ENCODE measurements at places on chromosomes 11 and 22.
A peak's percentile ranks its signal among the peaks of the same experiment; 100 is the strongest.

- DNase-seq, result no peak
These were observed 35.2 kb upstream of the EXPH5 start for GRCh38 chr11:108628812-108629211.

DNA sequence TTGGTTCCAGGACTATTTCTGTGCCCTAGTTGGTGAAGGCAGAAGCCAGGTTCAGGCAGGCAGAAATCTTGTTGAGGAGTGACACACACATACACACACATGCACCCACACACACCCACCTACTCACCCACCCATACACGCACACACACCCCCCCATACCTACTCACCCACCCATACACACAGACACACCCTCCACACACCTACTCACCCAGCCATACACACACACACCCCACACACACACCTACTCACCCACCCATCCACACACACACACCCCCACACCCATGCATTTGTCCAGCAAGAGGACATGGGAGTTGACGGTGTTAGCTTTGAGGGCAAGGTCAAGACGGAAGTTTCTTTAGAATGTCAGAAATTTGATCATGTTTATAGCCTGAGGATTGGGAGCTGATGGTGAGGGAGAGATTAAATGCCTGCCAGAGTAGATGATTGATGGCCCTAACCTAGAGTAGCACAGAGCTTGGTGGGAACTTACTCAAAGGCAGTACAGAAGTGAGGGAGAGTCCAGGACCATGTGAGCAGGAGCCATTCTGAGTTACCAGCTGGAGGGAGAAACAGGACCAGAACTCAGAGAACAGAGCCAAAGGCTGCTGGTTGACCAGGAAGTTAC, 68.9 kb downstream of the CYB5R2 start:
- DNase-seq, result no peak

DNA sequence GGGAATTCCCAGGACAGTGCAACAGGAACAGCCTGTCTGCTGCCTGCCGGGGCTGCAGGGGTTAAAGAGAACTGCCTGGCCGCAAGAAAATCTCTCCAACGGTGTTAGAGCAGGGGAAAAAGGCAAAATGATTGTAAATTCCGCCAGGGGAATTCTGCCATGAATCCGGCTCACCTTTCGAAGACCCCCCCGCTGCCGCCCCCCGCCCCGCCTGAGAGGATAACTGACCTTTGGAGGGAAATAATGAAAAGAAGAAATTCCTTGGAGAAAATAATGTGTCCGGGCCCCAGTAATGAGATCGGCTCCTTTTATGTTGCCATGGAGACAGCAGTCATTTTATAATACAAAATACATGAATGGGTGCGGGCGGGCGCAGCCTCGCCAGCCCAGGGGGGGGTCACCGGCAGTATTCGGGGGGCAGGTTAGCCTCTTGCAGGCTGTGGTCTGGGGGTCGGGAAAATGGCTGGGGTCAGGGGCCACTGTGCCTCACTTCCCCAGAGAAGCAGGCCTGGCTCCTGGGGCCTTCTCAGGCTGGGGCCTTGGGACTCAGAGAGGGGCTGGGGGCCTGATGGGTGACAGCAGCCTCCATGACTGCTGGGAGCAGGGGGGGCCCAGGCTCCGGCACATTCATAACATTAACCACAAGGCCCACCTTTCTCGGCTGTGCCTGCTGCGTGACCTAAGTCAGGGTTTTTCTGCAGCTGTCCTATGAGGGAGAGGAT, 228.1 kb downstream of the MN1 start:
- DNase-seq, result no peak

GRCh38 chr22:27603800-27604144, 197.8 kb downstream of the MN1 start:
- peak; percentile 63 for DNase-seq

DNA sequence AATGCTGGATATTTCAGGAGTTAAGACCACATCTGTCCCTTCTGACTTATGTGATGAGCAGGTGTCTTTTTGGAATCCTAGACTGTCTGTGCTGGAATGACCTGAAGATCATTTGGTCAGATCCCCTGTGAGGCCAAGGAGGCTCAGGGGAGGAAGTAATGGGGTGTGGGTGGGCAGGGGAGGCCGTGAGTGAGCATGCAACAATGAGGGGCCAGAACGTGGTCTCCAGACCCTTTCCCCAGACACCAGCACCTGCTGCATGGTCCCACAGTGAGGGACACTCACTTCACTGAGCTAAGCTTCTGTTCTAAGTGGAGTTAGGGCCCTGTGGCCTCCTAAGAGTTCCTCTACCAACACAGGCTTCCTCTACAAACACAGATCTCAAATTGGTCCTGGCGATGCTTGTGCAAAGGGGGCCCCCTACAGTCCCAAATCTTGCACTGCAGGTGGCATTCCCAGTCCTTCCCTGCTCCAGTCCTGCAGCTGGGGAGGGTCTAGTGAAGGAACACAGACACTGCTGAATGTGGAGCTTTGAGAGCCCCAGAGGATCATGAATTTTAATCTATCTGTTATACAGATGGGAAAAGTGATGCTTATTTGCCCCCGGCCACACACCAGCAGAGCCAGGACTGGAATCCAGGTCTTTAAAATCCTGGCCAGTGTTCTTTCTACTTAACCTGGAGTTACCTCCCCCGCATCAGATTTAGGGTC, 7.4 kb downstream of the USP2 start:
- DNase-seq, result peak; percentile 34

DNA sequence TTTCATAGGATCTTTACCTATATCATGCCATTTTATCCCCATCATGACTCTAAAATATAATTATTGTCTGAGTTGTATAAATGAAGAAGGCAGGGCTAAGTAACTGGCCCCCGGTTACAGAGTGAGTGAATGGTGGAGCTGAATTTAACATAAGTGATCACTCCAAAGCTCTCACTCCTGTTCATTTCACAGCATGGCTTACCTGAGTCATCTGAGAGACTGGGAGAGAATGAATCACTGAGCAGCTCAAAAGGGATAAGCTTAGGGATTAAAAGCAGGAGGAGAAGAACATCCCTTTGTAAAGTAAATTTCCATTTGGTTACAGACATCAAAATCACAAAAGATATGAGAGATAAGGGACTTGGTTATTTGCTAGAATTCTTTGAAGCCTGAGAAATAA, 294.0 kb upstream of the CTSC start:
- DNase-seq, result peak; percentile 20

- DNase-seq, result no peak
These were observed 182.5 kb upstream of the TENM4 start for GRCh38 chr11:79623375-79623774.

DNA sequence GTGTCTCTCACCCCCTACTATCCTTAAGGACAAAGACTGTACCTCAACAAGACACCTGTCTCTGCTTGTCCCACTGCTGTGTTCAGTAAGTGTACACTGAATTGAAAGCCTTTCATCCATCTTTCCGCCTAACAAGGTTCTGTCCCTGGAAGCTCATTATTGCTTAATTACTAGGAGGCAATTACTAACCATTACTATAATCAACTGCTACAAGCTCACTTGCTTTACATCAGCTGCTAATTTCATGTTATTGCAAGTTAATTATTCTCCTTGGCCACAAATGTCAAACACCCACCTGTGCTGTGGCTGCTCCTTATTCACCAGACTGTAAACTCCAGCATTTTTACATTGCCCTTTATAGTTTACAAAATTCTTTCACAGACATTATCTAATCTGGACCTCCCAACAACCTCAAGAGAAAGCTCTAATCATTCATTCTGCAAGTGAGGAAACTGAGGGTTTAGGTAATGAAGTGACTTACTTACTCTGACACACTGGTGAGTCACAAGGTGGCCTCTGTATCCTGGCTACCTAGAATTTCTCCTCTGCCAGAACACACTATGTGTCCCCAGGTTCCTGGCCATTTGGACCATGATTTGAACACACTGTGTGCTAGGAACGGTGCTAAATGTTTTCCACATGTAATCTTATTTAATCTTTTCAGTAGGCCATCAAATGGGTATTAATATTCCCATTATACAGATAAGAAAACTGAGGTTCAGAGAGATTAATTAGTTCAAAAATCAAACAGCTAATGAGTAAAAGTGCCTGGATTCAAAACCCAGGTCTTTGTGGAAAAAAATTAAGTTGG, 66.7 kb downstream of the RAB30 start:
- peak; percentile 39 for DNase-seq

DNA sequence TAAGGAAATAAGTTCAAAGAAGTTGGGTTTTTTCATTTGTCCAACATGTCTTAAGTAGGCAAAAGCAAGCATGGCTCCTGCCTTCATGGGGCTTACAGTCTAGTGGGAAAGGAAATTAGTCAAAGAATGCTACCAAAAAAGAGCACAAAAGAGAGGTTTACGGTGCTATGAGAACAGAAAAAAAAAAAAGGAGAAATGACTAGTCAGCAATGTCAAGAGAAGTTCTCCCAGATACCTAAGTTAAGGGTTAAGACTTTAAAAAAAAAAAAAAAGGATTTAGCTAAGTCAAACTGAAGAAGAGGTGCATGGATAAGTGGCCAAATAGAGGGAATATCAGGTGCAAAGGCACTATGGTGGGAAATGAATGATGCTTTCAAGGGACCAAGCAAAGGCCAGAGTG, 29.3 kb downstream of the SERGEF start:
- no peak for DNase-seq

- peak; percentile 22 for DNase-seq
These were observed 2.1 kb upstream of the DMC1 start for GRCh38 chr22:38572065-38572464.

DNA sequence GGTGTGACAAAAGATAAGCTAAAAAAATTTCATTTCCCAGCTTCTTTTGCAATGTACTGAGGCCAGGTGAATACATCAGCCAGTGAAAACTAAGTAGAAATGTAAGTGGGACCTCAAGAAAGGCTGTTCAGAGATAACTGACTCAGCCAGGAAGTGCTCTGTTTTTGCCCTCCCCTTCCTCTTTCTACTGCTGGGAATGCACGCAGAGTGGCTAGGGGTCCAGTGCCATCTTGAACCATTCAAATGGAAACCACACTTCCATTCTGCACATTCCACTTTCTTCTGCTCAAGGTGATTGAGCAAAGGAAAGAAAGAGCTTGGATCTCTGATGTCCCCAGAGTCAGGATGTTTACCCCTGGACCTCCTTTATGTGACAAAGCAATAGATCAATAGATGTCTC, 27.8 kb upstream of the LMO2 start:
- no peak for DNase-seq

DNA sequence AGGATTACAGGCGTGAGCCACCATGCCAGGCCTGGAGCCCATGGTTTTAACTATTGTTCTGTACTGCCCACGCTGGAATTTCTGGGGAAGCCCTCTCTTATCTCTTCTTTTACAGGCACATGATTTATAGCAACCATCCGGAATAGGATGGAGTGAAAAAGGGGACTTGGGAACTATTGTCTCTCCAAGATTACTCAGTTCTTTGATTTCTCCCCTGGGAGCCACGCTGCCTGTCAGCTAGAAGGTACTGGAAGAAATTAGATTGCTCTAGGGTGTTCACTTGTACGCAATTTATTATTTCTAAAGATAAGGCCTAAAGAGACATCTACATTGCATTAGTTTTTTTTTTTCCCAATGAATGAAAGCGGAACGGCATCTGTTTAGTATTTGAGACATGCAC, 65.6 kb upstream of the PTPRJ start:
- no peak for DNase-seq

DNA sequence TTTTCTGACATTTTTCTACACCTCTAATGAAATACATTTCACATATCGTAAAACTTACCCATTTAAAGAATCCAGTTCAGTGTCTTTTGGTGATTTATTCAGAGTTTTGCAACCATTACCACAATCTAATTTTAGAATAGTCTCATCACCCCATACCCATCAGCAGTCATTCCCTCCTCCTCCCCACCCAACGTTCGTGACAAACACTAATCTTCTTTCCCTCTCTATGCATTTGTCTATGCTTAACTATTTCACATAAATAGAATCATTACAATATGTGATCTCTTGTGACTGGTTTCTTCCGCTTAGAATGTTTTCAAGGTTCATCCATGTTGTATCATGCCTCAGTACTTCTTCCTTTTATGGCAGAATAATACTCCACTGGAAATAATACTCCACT, 9.5 kb downstream of the TTC28 start:
- no peak for DNase-seq

DNA sequence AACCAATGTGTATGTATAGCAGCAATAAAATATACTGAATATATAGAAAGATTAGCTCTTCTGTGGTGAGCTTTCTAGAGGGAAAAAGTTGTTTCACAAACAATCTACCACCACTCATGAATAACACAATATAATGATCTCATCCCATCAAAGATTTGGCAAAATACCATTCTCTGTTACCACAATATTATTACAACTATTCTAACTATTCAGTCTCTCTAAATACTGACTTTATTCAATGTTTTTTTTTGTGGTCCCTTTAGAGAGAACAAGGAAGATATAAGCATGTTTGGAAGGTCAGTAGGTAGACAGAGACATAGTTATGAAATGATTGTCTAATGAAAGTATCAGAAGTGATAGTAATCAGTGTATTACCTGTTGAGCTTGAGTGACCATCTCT, 7.8 kb downstream of the CCDC90B start:
- DNase-seq, result peak; percentile 77

DNA sequence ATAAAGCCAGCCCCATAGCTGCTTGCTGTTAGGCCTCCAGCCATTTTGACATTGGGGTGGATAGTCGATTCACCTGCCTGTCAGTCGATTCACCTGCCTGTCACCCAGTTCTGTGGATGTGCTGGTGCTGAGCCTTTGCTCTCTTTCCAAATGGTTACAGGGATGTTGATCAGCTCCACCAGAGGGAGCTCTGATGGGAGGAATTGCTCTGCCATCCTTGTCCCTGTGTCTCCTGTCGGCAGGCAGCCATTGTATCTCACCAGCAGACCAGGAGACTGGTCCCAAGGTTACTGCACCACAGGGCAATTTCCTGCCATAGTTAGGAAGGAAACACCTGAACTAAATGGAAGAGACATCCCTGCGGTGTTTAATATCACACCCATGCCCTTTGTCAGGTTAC, 6.1 kb downstream of the MPEG1 start:
- DNase-seq, result no peak

- DNase-seq, result peak; percentile 53
These were observed 57.0 kb downstream of the BCR start for GRCh38 chr22:23237201-23237798.

- DNase-seq, result no peak
These were observed 44.1 kb upstream of the MN1 start for GRCh38 chr22:27845644-27846043.

GRCh38 chr11:65303555-65303954, 11.1 kb upstream of the CDC42EP2 start:
- DNase-seq, result no peak

DNA sequence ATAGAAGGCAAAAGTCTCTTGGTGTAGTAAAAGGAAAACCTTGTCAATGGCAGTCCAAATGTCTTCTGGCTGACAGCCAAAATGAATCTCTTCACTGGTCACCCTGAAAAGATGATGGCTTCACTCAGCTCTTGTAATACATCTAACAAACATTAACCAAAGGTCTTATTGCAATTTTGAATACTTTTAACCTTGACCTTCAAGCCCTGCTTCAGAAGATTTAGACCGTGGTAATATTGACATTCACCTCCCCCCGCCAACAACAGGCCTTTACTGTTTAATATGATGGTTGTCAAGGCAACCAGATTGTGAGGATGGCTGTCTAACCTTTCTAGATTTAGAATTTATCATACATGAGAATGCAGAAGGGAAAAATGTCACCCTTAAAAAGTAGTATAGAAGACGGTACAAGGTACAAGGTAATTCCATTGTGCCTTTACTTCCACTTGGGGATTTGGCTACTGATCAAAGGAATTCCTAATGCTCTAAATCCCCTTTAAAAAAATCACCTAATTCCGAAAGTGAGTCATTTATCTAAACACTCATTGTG, 342.3 kb downstream of the LARGE1 start:
- peak; percentile 8 for DNase-seq
